Stimulated activated naive CD4-positive, alpha-beta T cell treated with Interleukin-2 at 50 U/mL for 16 hours (primary cell): ENCODE measurements at places on chromosomes 2 and 18.

- DNase-seq, result no peak
These were observed 60.1 kb upstream of the KIF5C start for GRCh38 chr2:148814860-148815419.

- no peak for DNase-seq
These were observed 582 bp downstream of the RIOK3 start for GRCh38 chr18:23453680-23454058.

DNA sequence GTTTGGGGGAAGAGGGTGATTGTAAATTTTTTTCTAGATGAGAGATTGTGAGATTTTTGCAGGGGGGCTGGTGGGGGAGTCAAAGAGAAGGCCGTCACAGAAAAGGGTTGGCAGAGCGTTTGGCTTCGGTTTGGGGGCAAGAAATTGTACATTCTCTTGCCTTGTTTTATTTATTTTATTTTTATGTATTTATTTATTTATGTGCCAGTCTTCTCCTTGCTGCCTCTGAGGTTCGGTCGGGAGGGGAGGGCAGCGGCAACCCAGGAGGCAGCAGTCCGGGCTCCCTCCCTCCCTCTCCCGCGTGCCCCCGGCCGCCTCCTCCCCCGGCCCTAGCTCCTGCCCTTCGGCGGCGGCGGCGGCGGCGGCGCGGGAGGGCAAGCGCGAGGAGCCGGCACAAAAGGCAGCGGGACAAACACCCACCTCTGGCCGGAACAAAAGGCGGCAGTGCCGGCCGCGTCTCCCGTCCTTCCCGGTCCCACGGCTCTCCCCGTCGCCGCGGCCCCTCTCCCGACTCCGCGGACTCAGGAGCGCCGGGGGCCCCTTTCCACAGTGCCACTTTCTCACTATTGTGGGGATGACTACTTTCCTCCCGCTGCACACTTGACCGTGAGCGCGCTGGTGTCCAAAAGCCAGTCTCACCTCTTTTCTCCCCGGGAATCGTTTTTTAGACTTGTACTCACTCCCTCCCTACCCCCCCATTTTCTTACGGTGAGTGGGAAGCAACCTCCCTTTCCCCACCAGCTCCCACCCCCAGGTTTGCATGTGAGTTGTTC is 1.2 kb downstream of the BCL11A start:
- DNase-seq, result no peak

GRCh38 chr2:215397632-215398341 is 38.1 kb downstream of the FN1 start:
- no peak for DNase-seq

DNA sequence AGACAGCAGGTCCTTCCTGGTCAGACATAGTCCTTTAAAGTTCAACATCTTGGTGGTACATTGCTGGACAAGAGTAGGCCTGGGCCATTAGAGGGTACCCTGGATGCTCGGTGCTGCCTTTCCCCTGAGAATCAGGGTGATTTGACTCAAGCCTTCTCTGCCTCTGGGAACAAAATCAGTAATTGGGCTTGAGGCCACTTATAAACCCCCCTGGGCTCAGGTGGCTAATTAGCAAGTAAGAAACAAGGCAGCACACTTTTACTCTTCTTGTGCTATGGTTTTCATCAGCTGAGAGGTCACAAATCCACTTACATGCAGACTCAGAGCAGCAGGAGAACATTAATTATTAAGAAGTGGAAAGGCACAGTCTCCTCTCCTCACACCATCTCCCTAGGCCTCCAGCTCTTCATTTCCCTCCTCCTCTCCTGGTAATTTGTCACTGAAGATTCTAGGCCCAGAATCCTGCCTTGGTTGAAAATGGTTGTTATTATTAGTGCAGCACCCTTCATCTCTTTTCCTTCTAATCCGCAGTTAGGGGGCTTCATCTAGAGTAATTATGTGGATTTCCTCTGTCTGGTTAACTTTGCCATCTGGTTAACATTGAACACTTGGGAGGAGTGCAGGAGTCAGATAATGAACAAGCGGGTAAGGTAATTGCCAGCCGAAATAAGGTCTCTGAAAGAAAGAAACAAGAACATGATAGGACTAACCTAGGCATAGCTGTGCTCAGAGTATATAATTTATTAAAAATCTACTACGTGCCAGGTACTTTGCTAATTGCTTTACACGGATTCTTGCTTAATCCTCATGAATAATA is 29.7 kb upstream of the CASP10 start:
- DNase-seq, result no peak

- DNase-seq, result no peak
These were observed 438.2 kb downstream of the TSN start for GRCh38 chr2:122193622-122194021.

DNA sequence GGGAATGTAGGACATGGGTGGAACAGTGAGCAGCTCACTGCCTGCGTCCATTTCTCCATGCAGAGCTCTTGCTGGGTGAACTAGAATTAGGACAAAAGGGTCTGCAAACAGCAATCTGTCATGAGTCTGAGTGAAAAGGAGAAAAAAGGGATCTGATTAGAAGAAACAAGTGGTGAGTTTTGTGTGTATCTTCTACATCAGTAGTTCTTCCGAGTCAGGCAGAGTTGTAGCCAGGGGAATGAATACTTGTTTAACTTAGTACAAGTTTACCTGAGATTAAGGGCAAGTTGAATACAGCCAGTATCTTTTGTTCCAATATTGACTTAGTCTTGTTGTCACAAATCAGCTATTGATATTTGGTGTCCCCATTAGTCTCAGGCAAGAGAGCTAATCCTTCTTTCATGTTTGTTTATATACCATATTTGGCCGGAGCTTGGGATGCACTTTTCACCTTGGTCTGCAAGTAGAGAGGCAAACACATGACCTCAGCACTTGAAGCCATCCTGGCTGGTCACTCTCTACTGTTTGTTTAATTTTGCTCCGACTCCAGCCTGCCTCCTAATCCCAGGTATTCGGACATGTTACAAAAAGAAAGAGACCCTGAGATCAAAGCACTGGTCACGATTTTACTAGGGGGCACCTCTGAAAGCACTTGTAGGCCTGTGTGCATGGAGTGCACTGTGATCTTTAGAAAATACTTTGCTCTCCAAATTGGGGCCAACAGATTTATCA is 211.0 kb upstream of the NT5C1B start:
- no peak for DNase-seq
